ENCODE measurements at places on chromosomes 13 and 19.

DNA sequence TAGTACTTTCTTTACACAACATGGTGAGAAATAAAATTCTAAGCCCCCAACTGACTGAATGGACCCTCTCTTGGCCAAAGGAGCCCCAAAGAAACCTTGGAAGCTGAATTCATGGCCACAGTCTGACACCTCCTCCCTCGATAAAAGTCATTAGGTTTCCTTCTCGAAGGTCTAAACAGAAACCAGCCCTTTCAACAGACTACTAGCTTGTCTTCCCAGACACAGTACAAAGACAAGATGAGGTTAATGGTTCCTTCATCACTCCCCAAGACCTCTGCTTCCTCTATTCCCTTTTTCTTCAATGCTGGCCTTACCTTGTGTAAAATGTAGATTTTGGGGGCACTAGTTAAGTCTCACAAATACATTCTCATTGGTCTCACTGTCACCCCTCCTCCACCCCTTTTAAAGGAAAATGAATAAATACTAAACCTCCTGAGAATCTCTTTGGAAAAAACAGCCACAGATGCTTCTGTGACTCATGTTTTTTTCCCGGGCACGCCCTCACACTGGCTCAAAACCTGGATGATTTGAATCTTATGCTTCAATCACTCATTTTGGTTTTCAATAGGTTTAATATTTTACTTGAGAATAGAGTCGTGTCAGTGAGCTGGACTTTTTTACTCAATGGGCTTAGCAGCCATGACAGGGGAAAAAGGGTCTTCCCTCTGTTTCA lies 65.8 kb upstream of the MED4 start:
- DNase-seq, result no peak

- DNase-seq, result no peak
These were observed 215.6 kb downstream of the TDRD3 start for GRCh38 chr13:60612593-60612992.

DNA sequence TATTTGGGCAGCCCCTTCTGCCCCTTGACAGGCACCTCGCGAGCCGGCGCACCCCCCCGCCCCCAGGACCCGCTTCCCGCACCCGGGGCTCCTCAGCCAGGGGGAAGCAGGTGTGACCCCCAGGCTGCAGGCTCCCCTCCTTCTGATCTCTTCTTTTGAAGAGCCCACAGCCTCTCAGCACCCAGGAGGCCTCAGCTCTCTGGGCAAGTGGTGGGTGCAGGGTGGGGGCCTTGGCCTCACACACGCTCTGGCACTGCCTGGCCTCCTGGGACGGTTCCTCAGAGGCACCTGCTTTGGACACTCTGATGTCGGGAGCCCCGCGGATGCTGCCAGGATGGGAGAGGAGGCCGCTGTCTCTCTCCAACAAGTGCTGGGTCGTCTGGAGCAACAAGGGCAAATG lies 1.5 kb upstream of the C13orf46 start:
- DNase-seq, result no peak

GRCh38 chr13:23350009-23350408 lies 83.5 kb downstream of the SACS start:
- no peak for DNase-seq

DNA sequence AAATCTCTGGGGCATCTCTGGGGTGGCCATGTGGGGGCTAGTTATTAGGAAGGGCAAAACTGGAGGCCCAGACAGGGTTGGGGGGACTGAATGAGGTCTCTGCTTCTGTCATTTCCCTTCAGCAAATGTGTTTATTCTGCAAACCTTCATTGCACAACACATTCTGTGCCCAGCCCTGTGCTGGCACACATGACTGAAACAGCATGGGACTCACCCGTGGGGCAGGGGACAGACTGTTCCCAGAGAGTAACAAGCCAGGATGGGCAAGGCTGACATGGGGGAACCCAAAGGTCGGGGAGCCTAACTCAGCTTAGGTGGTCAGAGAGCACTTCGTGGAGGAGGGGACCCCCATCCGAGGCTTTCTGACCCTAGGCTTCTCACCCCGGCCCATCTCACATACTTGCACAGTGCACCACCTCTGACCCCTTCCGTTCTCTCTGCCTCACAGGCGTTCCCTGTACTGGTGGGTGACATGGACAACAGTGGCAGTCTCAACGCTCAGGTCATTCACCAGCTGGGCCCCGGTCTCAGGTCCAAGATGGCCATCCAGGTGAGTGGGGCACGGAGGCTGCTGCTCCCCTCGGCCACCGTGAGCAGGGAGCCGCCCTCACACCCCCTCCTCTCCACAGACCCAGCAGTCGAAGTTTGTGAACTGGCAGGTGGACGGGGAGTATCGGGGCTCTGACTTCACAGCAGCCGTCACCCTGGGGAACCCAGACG lies 2.4 kb downstream of the TOMM40 start:
- no peak for DNase-seq

- no peak for DNase-seq
These were observed 28.8 kb downstream of the ACTN4 start for GRCh38 chr19:38676023-38676877.
